Left hindlimb (tissue), 1 donor: ENCODE measurements at places on chromosomes 3 and 15.

DNA sequence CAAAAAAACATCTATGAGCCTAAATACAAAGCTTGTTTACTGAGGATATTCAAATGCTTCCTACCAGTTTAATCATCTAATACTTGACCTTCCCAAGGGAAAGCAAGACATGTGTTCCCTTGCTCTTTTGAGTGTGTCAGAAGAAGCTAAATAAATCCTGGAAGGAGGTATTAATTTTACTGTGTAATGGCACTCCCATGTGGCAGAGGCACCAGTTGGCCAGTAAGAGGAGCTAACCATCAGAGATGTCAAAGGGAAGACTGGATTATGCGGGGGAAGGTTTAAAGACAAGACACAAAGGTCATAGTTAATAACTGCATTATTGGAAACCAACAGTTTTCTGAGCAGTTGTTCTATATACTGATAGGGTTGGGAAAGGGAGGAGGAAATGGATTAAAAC is 125.1 kb downstream of the SUCLG2 start:
- no peak for DNase-seq

DNA sequence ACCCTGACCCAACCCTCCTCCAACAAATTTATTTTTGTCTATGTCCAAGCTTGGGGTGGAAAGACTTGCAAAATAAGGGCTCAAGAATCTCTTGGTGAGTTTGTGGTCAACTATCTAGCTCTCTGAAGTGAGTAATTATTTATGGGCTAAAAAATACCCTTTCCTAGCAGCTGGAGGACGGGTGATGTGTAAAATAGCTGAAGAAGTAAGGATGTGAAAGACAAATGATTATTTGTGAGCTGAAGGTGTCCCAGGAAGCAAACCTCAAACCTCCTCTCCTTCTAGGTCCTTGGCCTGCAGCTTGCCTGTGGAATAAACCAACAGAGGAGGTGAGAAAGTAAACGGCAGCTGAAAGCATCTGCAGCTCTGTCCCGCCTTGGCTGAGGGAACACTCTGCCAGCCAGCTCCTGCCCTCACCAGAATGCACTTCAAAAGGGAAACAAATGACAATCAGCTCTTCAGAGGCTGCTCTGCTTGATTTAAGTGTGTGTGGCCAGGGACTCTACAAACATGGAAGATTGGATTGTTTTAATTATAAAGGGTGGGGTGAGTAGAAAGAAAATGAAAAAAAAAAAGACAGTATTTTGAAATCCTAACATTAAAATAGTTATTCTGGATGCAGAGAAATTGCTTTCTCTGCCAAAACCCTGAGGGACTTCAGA is 60.3 kb downstream of the TM4SF4 start:
- no peak for DNase-seq

- no peak for DNase-seq
These were observed 24.1 kb upstream of the SACM1L start for GRCh38 chr3:45665101-45665572.

GRCh38 chr15:76553564-76553963 is 217.0 kb downstream of the ISL2 start:
- no peak for DNase-seq

- DNase-seq, result no peak
These were observed 43.3 kb downstream of the SUCNR1 start for GRCh38 chr3:151916781-151917180.

DNA sequence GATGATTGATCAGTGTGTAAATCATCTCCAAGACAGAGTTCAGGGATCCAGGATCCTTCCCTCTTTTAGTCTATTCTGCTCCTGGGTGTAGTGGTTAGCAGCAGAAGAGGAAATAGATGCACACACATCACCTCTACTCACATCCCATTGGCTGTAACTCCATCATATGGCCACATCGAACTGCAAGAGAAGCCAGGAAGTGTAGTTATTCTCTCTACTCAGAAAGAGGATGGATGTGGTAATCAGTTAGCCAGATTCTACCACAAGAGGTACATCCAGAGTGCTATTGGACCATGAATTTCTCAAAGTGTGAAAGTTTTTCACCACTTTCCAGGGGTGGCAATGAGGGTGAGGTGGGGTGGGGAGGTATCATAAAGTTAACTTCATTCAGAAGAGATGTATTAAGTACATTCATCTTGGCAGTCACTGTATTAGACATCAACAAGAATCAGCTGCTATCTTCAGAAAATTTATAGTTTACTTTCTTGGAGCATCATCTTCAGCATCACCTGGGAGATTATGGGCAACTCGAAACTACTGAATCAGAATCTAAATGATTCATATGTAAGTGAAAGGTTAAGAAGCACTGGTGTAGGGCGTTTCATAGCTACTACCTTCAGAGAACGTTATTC is 60.6 kb upstream of the GAP43 start:
- DNase-seq, result no peak

DNA sequence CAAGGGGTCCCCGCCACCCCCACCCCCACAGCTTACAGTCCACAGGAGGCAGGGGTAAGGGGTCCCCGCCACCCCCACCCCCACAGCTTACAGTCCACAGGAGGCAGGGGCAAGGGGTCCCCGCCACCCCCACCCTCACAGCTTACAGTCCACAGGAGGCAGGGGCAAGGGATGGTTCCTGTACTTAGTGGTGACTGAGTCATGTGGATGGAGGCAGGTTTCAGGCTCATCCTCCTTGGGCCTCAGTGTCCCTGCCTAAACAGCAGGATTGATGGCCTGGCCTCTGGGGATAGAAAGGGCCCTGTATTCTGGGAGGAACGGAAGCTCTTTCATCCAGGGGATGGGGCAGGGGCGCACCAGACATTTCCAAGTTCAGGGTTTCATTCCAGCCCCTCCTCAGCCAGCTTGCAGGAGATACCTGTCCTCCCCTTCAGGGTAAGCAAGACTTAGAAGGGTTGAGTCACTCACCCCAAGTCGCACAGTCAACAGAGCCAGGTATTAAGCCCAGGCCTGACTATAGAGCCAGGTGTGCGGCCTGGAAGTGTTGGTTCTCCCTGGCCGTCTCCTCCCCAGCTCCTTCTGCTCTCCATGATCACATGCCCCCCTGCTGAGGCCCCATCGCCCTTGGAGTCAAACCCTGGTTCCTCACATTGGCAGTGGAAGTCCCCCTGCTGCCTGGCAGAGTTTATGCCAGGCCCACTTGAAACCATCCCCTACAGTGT is 12.5 kb downstream of the CSK start:
- DNase-seq, result no peak

DNA sequence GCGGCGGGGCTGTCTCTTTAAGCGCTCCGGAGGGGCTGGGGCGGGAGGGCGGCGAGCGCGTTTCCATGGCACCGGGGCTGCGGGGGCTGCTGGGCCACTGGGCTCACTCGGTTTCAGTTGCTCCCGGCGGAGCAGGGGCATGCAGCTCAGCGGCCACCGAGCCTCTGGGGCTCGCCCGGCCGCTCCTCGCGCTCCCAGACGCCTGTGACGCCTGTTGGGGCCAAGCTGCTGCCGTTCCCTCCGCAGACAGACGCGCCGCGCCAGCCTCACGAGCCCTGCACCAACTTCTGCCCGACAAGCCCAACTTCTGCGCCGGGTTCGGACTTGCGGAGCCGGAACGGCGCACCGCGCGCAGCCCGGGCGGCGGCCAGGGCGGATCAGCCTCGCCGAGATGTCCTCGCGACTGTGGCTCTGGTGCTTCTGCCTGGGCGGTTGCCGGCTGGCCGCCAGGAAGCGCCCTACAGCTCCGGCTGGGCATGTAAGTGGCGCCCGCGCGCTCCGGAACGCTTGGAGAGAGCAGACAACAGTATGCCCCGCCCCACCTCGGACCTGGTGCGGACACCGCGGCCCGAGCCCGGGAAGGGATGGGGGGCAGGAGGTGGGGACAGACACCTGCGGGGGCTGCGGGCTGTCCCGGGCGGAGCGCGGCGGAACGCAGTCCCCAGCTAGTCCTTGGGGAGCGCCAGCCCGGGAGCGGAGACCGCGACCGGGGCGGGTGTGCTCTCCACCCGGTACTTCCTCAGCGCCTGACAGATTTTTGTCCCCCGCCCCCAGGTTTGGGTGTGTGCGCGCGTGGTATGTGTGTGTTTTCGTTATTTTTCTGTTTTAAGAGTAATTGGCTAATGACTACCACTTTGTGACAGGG is 154.1 kb upstream of the GOLIM4 start:
- peak; percentile 73 for DNase-seq

DNA sequence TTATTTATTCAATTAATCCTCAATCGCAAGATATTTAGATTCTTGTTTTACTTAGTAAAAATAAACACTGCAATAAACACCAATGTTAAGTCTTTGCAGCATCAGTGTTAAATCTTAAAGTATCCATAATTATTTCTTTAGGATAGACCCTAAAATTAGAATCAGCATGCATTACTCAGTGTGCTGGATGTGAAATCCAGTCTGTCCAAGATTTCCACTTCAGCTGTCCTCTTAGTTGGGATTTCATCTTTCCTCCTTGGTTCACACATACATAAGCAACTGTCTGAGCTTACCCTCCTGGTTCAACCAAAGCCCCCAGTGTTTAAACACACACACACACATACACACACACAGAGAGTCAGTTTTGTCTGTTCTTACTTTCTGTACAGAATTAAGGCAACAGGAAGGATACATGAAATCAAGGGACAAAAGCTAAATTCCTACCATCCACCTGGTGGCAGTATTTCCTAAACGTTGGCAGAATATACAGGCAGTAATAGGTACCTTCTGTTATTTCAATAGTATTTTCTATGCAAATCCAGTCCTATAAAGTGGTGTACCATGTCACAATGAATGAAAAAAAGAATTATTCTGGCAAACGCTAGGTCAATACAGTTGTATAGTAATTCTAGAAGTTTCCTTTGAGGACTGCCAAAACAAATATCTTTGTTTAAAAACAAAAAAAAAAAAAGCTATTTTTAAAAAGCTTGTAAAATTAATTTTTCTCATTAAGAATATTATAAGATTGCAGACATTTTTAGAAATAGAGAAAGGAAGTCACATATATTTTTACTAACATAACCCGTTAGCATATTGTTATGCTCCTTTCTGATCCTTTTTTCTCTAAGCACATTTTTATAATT is 27.3 kb upstream of the DMXL2 start:
- DNase-seq, result peak; percentile 35

DNA sequence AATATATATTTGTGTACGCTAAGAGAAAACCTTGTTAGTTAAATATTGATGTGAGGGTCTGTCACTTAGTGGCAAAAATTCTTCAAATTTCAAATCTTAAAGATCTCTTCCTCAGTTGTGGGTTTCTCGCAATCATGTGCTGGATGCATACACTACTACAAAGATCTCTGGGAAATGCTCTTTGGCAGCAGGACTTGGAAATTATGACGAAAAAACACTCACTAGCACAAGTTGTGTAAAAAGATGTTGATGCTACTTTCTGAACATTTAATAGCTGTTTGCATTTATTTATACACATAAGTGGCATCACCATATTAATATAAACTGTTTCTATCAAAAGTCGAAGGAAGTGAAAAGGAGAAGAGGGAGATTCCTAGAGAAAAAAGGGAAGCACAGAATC is 10.8 kb upstream of the NANOGP8 start:
- DNase-seq, result no peak

- no peak for DNase-seq
These were observed 32.8 kb downstream of the POC1A start for GRCh38 chr3:52121464-52121805.

GRCh38 chr15:92393980-92394308 is 263 bp downstream of the ST8SIA2 start:
- no peak for DNase-seq

- DNase-seq, result peak; percentile 74
These were observed 744 bp upstream of the ALDH1A2 start for GRCh38 chr15:58066042-58066867.

DNA sequence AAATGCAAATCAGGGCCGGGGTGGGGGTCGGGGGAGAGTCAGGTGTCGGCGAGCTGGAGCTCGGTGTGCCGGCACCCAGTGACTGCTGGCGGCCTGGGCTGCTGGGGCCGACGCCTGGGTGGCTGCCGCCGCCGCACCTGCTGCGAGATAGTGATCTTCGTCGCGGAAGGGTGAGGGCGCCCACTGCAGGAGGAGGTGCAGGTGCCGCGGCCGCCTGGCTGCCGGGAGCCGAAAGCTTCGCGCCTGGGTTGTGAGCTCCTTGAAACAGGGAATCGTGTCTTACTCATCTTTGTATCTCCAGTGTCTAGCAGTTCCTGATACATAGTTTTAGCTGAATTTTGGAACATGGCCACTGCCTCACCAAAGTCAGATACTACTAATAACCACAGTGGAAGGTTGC is 64.0 kb upstream of the CPOX start:
- no peak for DNase-seq

DNA sequence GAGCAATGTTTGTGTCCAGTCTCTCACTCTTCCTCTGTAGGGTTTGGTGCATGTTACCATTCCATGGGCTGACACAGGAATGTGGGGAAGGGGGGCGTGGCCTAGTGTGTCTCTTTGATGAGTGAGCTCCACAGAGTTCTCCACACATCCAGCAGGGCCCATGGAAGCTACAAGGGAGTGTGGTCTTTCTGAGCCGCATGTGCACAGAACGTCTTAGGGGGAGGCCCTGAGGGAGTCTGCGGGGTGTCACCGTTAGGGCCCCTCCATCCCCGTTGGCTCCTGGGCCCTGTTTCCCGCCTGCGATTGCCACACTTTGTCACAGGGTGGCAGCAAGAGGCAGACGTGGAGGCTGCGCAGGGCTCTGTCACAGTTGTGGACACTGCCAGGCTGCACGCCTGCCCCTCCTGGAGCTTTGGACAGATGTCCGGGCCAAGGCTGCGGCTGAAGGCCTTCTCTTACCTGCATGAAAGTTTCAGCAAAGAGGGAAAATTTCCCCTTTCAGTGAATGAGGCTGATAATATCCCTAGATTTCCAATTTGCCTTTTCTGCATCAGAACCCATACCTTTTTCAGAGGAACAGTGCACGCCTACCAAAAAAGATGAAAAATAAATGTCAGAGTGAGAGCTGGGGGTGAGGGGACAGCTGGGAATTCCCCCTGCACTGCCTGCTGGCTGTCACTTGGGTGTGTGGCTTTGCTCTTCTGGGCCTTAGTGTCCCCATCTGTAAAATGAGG is 24.3 kb downstream of the CACNA2D3 start:
- DNase-seq, result peak; percentile 45

GRCh38 chr3:10008588-10009344 is 17.5 kb upstream of the FANCD2 start:
- peak; percentile 89 for DNase-seq

- DNase-seq, result no peak
These were observed 40.0 kb downstream of the TRH start for GRCh38 chr3:130014526-130014925.

GRCh38 chr3:30710017-30710416 is 103.6 kb downstream of the TGFBR2 start:
- no peak for DNase-seq

GRCh38 chr15:69583626-69584025 is 131.0 kb downstream of the RPLP1 start:
- no peak for DNase-seq

GRCh38 chr3:62761711-62762110 is 113.5 kb downstream of the CADPS start:
- no peak for DNase-seq

DNA sequence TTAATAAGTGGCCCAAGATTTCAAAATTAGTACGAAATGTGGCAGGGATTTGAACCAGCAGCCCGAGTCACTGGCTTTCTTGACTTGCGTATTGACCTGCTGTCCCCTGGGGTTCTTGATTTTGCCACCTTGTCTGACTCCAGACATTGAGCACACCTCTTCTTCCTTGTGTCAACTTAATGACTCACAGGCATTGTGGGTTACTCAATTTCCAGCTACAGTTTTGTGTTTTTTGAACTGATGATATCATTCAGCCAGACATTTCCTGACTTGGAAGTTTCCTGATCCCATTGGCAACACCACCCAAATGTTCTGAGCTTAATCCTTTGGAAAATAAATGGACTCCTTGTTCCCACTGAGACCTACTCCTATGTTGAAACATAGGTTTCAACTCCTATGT is 64.2 kb downstream of the MOBP start:
- DNase-seq, result no peak

GRCh38 chr15:57731530-57732103 is 25.1 kb downstream of the POLR2M start:
- DNase-seq, result no peak

GRCh38 chr3:66671291-66671690 is 170.5 kb upstream of the LRIG1 start:
- no peak for DNase-seq
